ENCODE measurements at places on chromosomes 6 and 20.

DNA sequence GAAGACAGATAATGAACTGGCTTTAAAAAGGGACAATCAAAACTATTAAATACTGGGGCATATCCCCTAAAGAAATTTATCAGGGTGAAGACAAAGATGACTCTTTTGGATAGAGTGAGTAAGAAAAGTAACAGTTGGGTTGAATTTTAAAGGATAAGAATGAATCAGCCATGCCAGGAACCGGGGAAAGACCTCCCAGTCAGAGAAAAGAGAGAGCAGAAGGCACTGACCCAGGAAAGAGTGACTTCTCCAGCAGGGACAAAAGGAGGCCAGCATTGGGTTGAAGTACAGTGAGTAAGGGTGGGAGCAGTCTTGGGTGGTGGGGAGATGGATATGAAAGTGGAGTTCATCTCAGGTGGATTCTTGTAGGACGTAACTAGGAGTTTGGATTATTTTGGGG lies 516.9 kb upstream of the JAG1 start:
- DNase-seq: no peak

DNA sequence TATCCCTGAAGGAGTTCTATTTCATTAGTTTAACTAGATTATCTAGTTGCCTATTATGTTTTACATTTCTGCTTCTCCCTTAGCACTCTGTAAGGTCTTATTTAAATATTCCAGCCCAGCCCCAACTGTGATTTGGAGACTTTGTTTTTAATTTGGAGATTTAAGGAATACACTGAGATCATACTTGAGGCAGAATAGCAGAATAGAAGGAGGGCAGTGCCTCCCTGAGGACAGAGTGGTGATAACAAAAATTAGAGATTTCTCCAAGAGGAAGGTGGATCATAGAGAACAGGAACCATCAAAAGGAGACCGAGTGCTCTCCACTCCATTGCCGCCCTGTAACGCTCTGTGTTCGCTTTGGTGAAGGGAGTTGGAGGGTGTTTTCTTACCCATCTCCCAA lies 14.8 kb upstream of the CD164 start:
- DNase-seq: no peak

- DNase-seq: no peak
Measured at GRCh38 chr6:164439331-164439730, 870.1 kb downstream of the C6orf118 start.

DNA sequence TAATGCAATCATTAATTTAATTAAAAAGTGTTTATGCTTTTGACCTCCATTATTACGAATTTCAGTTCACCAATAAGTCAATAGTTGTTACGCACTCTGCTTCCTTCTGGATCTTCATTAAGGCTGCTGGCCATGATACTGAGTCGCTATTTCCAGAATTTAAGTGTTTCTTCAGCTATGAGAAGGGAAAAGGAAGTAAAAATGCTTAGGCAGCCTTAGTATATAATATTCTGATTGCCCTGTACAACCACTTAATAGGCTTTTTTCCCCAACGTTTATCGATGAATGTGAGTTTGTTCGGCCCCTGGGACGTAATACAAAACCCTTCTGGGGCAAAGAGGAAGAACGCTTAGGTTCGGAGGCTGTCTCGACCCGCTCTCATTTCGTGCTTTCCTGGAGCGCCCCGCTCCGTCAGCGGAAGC lies 644 bp downstream of the OARD1 start:
- DNase-seq: no peak

DNA sequence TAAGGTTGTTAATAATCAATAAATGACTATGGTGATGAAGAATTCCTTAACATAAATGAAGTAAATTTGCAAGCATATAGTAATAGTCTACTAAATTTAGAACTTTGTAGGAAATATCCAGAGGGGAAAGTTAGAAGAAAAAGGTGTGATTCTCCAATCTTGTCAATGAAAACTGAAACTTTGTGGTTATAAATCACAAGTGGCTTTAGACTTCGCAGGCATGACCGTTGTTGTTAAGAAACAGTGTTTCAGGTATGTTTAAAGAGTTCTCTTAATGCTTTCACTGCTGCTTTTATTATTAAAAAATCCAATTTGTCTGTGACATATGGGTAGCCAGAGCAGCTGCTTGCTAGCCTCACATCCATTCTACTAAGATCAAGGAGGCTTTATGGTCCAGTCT lies 475.6 kb upstream of the ADGRB3 start:
- DNase-seq: no peak

DNA sequence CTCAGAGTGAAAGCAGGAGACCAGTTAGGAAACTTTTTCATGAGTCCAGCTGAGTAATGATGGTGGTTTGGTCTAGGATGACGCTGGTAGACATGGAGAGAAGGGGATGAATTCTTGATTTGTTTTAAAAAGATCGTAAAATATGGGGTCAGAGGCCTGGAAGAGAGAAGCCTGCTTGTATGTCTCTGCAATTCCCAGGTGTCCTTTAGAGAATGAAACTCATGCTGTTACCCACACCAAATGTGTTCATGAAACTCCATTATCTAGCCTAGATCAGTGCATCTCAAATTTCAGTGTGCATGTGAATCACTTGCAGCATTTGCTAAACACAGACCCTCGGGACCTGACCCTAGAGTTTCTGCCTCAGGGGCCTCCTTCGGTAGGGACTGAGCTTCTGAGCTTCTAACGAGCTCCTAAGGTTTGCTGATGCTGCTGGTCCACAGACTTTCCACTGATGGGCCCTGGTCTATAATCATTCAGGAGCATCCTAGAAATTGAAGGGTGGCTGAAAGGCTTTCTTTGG lies 302.0 kb upstream of the PLCB4 start:
- DNase-seq: no peak

- DNase-seq: no peak
Measured at GRCh38 chr20:9165261-9165660, 96.4 kb downstream of the PLCB4 start.

GRCh38 chr20:57772349-57772964 lies 62.6 kb upstream of the PMEPA1 start:
- DNase-seq: peak; percentile 6

DNA sequence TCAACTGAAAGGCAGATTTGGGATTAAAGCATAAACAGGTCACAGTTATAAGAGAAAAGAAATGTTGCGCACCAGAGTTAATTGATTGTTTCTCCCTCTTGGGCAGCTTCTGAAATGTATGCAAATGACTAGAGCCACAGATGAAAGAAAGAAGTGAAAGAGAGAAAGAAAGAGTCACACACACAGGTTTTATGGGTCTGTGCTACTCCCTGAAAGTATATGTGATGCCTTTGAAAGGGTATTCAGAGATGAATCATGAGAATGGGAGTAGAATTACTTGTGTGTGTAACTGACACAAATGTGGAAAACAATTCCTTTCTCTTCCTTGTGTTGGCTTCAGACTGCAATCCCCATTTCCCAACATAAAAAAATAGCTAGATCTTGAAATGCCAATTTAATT lies 196.9 kb downstream of the FOXA2 start:
- DNase-seq: no peak

GRCh38 chr6:3759646-3760232 lies 8.2 kb upstream of the PXDC1 start:
- no peak for DNase-seq

DNA sequence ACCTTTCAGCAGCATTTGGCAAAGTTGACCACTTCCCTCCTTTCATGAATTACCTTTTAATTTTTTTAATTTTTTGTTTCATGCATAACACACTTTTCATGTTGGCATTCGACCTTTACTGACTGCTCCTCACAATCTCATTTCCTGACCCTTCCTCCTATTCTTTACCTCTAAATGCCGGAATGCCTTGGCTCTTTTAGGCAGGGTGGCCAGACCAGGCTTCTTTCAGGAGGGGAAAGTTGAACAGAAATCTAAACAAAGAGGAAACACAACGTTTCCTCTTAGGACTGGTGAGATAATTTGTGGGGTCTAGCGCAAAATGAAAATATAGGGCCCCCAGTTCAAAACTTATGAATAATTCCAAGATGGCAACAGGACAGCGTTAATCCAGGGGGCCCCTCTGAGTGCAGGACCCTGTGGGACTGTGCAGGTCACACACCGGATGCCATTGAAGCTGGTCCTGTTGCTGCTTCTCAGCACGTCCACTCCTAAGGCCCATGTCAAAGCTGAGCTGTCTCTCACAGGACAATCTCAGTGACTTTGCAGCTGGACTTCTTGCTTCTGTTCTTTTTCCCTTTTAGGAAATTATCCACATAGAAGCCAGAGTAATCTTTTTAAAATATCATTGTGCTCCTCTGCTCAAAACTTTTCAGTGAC lies 313.8 kb downstream of the HDGFL1 start:
- no peak for DNase-seq

DNA sequence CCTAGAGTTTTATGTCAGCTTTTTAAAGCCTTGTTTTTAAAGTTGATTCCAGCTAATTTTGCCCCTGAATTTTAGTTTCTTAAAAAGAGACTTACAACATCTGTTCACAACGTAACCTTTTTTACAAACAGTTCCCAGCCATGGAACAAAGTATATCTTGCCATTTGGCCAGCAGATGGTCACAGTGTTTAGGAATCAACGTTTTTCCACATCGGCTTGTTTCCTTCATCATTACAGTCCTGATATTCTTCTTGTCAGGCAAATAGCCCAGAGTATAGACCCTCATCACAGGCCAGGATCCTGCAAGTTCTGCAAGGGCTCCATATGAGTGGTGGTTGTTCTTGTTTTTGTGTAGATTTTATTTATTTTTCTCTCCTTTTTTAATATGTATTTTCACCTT lies 341.7 kb upstream of the HTR1E start:
- DNase-seq: no peak

DNA sequence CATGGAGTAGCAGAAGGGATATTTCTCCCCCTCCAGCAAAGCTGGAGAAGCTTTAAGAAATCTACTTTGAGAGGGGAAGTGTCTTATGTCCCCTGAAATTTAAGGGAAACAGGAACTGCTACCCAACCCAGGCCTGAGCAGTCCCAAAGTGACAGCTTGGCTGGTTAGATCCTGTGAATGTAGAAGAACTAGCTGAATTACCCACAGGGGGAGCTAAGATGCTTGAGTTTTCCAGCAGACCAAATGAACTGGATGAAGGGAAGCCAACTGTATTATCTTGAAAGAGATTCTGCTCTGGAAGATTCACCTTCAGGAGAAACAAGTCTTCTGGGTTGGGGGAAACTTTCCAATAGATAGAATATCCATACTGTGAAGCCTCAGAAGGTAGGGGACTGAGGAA lies 303.3 kb upstream of the MMS22L start:
- no peak for DNase-seq

- no peak for DNase-seq
Measured at GRCh38 chr6:125752773-125753172, 3.3 kb downstream of the HEY2 start.

DNA sequence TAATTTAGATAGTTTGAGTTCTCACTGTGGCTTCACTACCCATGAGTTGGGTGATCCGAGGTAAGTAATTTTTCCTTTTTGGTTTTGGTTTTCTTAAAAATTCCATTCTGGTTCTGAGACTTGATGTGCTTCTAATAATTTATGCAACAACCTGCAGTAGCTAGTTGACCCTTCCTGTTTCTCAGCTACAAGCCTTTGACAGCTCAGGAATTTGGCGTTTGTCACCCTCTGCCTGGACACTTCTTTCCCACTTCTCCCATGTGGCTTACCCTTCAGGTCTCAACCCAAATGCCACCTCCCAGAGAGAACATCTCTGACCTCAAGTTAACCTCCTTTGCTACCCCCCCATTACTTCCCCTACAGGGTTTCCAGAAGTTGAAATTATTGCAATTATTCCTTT lies 49.7 kb upstream of the TSHZ2 start:
- no peak for DNase-seq

DNA sequence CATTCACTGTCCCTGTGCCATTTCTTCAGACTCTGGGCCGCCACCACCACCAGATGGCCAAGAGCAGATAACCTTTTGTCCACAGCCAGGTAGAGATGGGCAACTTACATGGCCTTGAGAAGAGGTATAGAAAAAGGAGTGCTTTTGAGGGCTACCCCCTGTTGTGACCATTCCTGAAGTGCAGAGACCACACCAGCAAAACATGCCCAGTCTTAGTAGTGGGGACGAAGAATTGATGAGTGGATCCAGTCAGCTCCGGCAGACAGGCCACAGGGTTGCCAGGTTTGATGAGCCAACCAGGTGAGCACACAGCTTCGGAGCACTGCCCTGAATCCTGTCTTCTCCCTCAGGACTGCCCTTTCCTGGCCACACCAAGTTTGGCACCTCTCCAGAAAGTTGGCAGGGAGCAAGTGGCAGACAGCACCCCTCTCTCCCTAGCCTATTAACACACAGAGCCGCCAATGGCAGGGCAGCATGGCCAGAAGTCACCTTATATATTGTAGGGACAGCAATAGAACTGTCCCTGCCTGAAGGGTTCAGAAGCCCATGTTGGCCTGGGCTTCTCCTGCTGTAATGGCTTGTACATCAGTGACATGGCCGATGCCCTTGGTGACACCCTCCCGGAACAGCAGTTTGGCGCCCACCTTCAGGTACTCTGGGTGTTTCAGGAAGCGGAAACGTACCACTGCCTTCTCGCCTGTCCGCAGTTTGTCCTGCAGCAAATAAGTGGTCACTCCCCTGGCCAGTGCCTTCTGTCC lies 7.8 kb downstream of the GTPBP2 start:
- DNase-seq: no peak

DNA sequence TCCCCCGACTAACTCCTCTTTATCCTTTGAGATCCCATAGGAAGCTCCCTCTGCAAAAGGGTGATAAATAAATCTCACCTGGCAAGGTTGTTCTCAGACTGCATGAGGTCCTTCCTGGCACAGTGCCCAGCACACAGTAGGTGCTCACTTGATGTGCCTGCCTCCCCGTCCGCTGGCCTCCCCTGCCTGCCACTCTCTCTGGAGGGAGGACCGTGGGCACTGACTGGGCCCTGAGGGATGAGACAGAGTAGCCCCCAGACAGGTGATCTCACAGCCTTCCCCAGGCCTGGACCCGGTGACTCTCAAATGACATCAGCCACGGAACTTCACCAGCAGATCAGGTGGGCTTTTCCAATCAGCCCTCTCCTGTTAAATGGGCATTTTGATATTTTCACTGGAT lies 57.4 kb downstream of the CHMP4B start:
- DNase-seq: no peak

DNA sequence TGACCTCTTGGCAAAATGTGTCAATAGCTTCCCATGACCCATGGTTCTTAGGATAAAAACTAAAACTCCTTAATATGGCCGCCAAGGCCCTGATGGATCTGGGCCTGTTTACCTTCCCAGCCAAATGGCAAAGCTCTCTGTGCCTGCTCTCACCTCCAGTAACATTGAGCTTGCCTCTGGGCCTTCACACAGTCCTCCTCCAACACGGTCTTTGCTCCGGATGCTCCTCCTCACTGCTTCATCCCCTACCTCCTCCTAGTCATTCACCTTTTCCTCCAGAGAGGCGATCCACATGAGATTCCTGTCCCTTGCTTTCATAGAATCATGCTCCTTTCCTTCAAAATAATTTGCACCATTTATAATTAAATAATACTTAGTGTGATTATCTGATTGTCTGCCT lies 172.3 kb upstream of the AFDN start:
- no peak for DNase-seq

DNA sequence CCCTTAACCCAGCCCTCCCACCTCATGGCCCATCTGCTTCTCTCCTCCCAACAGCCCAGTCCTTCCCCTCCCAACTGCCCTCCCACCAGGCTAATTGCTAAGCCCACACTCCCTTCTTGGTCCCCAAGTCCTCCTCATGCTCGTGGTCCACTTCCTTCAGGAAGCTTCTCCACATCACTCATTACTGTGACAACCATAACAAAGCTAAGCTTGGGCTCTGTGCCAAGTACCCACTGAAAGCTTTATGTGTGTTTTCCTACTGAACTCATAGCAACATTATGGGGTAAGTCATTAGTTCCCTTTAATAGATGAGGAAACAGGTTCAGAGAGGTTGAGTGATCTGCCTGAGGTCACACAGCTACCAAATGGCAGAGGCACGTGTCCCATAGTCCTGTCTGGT lies 16.2 kb downstream of the FRS3 start:
- DNase-seq: no peak

GRCh38 chr6:111477481-111477938 lies 5.5 kb downstream of the REV3L start:
- DNase-seq: no peak
